ENCODE measurements at places on chromosomes 11 and 22. TPM values are rescaled to one million over a fixed set of nuclear protein-coding genes. Genes with fewer than 3 reads are reported as not detected.

DNA sequence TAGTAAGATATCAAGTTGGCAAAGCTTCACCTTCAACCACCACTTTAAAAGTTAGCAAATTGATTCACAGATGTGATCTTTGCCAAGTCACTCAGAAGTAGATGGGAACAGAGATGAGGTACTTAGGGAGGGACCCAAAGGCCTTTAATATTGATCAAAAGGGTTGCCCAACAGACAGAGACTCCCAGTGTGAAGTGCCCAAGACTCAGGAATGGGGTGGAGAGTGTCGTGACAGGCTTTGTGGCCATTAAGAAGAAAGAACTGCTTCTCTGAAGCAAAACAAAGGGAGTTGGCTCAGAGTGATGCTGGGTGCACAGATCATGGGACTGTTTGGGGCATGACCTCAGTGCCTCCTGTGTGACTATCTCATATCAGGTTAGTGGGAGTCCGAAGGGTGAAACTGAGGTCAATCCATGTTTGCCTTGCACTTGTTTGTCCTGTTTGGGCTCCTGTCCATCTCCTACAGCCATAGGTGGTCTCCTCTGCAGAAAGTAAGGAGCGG lies 132.3 kb downstream of the APIP start:
- DNase-seq: no peak

- no peak for DNase-seq
Measured at GRCh38 chr11:60305906-60306619, 21.0 kb upstream of the MS4A6E start.

DNA sequence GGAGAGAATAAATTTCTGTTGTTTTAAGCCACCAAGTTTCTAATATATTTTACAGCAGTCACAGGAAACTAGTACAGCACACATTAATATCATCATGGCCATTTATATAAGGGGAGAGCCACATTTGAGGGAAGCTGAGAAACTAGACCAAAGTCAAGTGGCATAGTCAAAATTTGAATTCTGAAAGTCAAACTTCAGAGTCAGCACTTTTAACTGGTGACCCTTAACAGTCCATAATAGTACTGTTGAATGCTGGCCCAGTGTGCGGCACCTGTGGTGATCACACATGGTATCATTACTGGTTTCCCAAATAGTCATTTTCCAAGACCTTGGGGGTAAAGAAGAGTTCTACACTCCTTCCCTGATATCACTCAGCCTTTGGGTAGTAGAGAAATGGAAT lies 44.3 kb upstream of the PAX6 start:
- no peak for DNase-seq

DNA sequence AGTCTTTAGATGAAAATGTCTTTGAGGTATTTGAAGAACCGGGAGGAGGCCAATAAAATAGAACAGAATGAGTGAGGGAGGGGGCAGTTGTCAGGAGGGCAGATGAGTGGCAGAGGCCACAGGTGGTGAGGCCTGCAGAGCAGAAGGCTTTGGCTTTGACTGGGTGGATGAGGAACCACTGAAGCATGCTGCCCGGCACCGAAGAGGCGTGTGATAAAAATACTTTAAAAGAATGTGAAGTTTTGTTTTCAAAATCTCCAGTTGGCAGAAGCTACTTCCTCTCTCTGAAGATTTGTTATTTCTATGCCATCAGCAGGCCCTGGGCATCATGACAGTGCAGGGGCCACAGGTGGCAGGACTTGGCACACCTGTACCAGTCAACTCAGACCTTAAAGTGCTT lies 6.3 kb downstream of the MS4A12 start:
- DNase-seq: no peak

- no peak for DNase-seq
Measured at GRCh38 chr11:80638296-80638695, 1197.5 kb upstream of the TENM4 start.

DNA sequence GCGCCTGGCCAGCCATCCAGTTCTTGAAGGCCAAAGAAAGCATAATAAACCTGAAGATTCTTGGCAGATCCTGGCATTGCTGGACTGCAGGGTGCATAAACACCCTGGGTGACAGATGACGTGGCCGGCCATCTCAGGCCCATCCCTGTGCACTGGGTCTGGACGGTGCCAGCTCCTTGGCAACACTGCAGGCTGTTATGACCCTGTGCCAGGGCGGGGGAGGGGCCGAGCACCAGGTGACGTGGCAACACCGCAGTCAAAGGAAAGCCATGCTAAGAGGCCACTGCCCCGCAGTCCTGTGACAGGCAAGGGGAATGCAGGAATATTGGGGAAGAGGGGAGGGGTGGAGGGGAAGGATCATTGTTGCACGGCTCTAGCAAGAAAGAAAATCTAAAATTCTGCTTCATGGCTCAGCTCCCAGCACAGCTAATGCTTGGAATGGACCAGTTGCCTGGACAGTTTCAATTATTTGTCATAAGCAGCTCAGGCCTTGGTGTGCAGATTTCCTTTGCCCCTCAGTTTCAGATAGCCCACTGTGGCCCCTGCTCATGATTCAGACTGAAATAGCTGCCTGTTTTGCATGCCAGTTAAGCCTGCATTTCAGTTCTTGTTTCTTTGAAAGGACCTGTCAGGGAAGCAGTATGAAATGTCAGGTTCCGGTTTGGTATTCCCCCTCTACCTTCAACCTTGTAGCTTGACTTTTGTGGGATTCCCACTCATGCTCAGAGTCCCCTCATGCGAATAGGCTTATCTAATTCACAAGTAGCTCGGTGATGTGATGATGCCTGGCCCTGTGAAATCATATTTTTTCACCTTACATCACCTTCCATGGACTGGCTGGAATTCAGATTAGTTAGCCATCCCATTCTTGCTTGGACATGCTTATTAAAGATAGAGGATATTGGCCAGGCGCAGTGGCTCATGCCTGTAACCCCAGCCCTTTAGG lies 29.7 kb upstream of the DDX6 start:
- peak; percentile 64 for DNase-seq

DNA sequence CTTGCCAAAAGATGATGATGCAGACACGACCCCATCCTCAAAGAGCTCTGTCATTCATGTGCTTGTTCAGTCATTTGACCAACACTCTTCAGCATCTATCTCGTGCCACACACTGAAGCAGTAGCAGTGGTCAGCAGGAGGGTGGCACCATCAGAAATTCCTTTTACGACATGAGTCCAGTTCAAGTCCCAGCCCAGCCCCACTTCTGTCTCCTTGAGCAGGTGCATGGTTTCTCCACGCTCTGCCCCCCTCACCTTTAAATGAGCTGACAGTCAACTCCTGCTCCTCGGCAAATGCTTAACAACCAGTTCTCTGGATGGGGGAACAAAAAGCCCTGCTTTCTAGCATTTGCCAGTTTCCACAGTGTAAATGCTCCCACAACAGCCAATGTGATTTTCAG lies 60.9 kb downstream of the SYN3 start:
- DNase-seq: no peak

DNA sequence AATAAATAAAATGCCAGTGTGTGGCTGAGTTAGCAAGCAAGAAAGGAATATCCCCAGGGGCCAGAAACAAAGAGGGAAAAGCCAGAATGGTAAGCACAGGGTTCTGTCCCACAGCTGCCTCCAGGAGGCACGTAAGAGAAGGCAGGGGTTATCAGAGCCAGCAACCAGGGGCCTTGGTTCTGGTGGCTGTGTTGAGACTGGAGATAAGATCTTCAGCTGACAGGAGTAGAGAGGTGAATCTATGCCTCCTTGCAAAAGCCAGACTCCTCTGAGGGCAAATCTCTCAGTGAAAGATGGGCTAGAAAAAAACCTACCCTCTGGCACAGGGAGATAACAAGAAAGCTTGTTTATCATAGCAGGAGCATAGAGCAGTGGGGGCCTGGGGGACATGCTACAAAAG lies 29.8 kb upstream of the NFAM1 start:
- DNase-seq: no peak

DNA sequence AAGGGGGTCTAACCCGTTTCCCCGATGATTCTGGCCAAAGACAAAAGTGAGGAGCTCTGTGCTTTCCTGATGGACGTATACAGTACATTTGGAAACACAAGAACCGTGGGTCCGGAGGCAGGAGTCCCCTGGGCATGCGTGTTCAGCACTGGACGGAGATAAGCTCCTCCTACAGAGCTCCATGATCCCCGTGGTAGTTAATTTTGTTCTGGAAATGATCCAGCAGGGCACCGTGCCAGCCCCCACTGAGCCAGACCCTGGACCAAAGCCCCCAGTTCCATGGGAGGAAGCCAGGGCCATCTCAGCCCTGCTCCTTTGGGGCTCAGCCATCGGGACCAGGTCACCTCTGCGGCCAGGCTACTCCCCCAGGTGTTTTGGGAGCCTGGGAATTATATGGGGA lies 83.3 kb downstream of the TRMU start:
- DNase-seq: no peak

DNA sequence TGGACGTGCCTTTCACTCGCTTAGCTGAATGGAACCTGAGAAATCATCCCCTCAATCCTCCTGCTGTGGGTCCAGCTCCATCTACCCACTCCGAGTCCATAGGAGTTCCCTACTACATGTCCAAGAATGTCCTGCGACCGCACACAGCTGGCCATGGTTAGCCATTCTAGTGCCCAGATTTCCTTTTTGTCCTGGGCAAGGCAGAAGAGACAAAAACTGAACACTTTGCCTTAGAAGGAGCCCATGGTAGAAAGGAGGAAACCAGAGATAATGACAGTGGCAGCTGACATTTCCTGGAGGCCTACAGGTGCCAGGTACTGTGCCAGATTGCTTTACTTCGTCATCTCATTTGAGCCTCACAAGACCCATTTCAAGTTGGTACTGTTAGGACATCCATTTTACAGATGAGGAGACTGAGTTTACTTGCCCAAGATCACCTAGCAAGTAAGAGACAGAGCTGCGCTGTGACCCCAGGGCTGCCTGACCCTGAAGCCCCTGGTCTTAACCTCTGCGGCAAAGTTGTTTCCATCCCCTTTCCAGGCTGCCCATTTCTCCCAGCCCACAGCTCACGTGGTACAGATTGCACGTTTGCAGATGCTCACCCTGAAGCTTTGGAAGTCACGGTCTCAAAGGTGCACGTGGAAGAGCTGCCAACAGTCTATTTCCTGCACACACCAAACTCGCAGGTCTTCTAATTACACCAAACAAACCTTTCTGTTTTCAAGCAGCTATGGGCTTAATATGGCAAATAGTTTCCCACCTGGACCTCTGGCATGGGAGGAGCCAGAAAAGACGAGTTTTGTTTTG lies 112.7 kb downstream of the ZBTB16 start:
- DNase-seq: no peak

DNA sequence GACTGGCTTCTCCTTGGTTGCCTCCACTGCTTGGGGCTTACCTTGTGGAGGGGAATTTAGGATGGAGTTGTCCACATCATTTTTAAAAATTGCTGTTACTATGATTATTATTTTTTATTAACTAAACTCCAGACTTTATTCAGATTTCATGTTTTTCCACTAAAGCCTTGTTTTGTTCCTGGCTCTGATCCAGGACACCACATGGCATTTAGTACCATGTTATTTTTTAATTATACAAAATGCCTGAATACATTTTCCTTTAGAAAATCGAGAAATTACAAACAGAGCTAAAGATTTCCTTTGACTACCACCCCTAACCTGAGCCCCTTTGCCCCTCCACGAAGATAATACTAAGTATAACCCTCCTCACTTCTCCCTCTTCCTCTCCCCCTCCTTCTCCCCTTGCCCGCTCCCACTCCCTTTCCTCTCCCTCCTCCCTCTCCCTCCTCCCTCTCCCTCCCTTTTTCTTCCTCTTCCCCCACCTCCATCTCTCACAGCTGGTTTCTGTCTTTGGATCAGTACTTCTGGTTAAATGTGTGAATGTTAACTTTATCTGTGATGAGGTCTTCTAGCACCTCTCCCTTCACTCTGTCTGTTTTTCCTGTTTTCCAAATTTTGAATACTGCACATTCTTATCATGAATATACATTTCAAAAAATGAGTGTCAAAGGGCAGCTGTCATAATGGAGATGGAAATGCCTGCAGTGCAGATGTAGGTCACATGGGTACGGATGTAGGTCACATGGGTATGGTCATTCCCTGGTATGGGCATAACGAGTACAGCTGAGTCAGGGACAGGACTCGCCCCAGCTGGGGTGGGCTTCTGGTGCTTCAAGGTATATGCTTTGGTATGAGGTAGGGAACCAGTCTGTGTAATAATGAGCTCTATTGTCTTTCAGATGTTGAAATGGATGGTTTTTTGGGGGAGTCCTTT lies 54.4 kb upstream of the OR4B1 start:
- no peak for DNase-seq

DNA sequence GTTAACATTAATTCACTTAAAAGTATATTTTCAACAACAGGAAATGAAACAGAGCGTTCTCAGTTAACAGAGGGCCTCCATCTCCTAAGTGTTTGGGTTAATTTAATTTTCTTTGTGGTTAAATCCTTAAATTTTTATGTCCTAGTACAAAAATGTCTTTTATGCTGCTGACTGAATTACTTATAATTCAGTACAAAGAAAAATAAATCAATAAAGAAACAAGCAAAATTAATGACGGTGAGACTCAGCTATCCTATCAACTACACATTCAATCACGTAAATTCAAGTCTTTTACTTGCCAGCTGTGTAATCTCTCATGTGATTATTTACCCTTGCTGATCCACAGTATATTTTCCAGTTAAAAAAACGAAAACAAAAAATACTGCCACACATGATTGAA lies 81.4 kb downstream of the BBOX1 start:
- DNase-seq: no peak

GRCh38 chr11:78284260-78284659 lies 95.5 kb downstream of the USP35 start:
- DNase-seq: no peak

- no peak for DNase-seq
Measured at GRCh38 chr11:119356349-119357031, 10.0 kb upstream of the MFRP start.

- no peak for DNase-seq
Measured at GRCh38 chr22:27393371-27393770, 408.2 kb downstream of the MN1 start.

- no peak for DNase-seq
Measured at GRCh38 chr11:904380-904779, 6.2 kb downstream of the CHID1 start.

DNA sequence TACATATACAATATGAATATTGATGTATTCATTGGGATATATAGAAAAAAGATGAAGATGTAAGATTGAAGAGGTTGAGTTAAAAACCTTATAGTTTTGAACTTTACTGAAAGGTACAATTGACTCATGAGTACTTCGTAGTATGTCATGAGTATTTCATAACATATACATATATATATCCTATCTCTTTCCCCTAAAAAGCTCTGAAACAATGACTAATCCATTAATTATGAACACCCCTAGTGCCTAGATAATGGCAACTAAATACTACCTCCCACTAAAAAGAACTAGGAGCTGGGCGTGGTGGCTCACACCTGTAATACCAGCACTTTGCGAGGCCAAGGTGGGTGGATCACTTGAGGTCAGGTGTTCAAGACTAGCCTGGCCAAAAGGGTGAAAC lies 31.5 kb downstream of the SLC35F2 start:
- DNase-seq: no peak

The LRRC56 gene
- total RNA-seq: not detected

The ENTHD1 gene
- 0.21 TPM for total RNA-seq

The MIEF1 gene
- total RNA-seq: 22.5 TPM

The OR52N4 gene
- not detected for total RNA-seq

The LMO2 gene
- 56.0 TPM for total RNA-seq

The C22orf31 gene
- total RNA-seq: not detected

The RBMXL2 gene
- total RNA-seq: not detected

The LDHAL6A gene
- total RNA-seq: not detected

The BTG4 gene
- not detected for total RNA-seq

The SYCE3 gene
- total RNA-seq: not detected

The TMEM191B gene
- total RNA-seq: not detected

The CRYBB2 gene
- not detected for total RNA-seq

Data from ascending aorta (tissue), 2 donors.